ENCODE measurements at places on chromosomes 11 and 22.
A peak's percentile ranks its signal among the peaks of the same experiment; 100 is the strongest.

- no peak for DNase-seq
Observed at GRCh38 chr22:23197836-23198235, 17.5 kb downstream of the BCR start.

- no peak for DNase-seq
Observed at GRCh38 chr11:113278481-113278880, 35.9 kb upstream of the TTC12 start.

GRCh38 chr11:108586600-108586999 is 7.0 kb downstream of the EXPH5 start:
- DNase-seq, result no peak

DNA sequence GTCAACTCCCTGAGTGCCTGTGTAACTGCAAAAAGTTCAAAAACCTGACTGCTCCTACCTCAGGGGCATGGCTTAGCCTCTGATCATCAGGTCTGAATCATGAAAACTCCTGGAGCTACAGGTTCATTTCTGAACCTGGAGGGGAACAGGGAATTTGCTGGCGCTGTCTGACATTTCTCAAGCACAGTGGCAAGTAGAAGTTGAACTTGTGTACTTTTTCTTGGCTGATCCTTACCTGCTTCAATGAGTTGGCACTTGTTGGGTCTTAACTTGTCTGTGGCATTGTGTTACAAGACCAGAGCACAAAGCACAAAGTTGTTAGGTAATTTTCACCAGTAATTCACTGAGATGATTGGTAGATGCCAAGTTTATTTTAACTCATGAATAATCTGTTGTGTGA is 3.3 kb downstream of the TMEM109 start:
- DNase-seq, result no peak

- no peak for DNase-seq
Observed at GRCh38 chr11:123166071-123166559, 28.9 kb downstream of the CLMP start.

- DNase-seq, result no peak
Observed at GRCh38 chr11:56522008-56522407, 21.0 kb downstream of the OR5M11 start.

DNA sequence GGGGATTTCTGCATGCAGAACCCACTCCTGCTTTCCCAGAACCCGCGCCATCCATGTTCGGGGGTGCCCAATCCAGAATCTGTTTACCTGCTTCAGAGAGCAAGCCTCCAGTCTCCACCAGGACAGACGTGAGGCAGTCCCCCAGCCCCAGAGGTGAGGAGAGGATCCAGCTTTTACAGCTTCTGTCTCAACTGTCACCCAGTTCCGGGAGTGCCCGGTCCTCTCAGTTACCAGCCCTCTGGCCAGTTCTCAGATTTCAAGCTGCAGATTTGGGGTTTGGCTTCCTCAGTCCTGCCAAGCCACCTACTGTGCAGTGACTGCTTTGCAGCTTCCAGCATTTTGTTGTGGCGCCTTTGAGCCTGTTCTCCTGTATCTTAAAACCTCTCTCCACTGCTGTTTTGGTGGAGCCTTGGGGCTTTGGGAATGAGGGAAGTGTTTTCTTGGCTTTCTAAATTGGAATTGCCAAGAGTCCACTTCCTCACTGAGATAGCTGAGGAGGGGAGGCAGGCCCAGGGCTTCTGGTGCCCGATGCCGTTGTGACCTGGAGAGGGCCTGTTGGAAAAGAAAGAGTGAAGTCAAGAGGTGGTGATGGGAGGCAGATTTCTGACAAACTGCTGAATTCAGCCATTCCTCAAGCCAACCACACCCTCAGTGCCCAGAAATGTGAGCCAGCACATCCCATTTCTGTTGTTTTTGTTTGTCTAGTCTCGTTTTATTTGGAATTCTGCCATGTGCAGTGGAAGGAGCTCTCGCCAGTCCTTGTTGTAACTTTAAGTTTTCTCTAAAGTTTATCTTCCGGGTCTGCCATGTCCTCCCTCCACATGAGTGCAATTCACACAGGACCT is 513.4 kb downstream of the TBC1D22A start:
- no peak for DNase-seq

GRCh38 chr11:19225581-19225980 is 15.2 kb downstream of the E2F8 start:
- no peak for DNase-seq

- DNase-seq, result no peak
Observed at GRCh38 chr22:47484960-47485569, 722.6 kb downstream of the TBC1D22A start.

- no peak for DNase-seq
Observed at GRCh38 chr11:111106641-111107040, 138.9 kb upstream of the POU2AF2 start.

GRCh38 chr11:70200212-70200844 is 2.8 kb upstream of the FADD start:
- no peak for DNase-seq

- no peak for DNase-seq
Observed at GRCh38 chr11:123421589-123421988, 8.5 kb upstream of the GRAMD1B start.

- no peak for DNase-seq
Observed at GRCh38 chr22:24007253-24008021, 2.2 kb upstream of the GSTT4 start.

- no peak for DNase-seq
Observed at GRCh38 chr11:118643142-118643994, 36.0 kb downstream of the PHLDB1 start.

DNA sequence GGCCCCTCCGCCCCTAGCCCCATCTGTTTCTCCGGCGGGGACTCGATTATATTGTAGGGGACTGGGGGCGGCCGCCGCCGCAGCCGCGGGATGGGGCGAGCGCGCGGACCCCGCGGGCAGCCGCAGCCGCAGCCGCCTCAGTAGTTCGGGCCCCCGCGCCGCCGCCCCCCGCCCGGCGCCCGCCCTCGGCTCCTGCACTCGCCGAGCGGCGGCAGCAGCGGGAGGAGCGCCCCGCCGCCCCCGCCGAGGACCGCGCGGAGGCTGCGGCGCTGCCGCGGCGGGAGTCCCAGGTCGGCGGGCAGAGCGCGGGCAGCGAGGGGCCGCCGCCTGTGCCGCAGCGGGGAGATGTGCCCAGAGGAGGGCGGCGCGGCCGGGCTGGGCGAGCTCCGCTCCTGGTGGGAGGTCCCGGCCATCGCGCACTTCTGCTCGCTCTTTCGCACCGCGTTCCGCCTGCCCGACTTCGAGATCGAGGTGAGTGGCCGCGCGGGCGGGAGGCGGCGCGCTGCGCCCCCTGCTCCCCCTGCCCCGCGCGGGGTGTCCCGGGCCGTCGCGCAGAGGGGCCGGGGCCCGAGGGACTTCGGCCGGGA is at the start of gene CECR2:
Gene CECR2 (plus strand): TSS at position 22 of the 587 bp plus-strand sequence. CDS start 324 bp downstream, at position 346.
- no peak for DNase-seq

DNA sequence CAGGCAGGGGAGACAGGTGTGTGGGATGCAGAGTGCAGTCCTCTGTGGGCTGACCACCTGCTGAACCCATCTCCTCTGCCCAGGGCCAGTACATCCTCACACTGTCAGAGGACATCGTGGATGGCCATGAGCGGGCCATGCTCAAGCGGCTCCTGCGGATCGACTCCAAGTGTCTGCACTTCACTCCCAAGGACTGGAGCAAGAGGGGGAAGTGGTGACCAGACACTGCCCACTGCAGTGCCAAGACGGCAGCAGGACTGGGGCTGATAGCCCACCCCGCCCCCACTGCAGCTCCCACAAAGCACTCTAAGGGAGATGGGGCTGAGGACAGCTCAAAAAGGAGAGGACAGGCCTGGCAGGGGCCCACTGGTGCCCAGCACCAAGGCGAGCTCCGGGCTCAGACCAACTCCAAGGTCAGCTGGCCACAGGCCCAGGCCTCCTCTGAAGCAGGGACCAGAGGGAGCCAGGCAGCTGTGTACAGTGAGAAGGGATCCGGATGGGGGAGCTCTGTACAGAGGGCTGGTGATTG is 1.6 kb downstream of the RNASEH2C start:
- DNase-seq, result no peak

DNA sequence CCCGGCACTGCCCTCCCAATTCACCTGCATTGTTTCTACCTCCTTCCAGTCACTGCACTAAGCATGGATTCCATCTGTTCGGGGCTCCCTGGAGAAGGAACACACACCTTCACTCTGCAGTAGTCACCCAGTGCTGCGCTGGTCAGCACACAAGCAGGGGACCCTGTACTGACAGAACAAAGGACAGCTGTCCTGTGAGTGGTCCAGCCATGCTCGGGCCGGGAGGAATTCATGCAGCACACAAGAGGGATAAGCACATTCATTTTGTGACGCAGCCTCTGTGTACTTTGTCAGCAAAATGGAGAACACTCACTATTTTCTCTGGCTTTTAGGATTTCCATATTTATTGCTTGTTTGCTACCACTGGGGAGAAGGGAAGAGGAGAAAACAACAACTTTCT is 167.3 kb downstream of the NTM start:
- no peak for DNase-seq

GRCh38 chr11:117230286-117230961 is 1.4 kb downstream of the PCSK7 start:
- DNase-seq, result no peak

GRCh38 chr11:68581901-68582300 is 102.4 kb upstream of the GAL start:
- DNase-seq, result no peak

GRCh38 chr11:62896049-62896448 is 15.4 kb downstream of the SLC3A2 start:
- DNase-seq, result no peak

DNA sequence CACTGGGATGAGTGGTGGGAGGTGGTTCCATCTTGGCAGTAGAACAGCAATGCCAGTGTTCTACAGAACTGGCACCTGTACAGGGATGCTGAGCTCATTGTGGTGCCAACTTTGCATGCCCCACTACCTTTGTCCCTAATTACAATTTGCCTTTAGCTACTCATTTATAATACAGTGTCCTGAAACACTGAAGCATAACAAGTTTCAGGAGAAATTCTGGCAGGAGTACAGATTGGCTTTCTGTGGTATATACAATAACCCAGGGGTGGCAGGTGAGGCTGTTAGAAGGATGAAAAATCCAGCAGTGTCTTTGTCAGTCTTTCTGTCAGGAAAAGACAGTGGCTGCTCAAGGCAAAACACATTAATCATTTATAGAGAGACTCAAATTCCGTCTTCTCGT is 240.3 kb downstream of the FAM76B start:
- DNase-seq, result no peak

DNA sequence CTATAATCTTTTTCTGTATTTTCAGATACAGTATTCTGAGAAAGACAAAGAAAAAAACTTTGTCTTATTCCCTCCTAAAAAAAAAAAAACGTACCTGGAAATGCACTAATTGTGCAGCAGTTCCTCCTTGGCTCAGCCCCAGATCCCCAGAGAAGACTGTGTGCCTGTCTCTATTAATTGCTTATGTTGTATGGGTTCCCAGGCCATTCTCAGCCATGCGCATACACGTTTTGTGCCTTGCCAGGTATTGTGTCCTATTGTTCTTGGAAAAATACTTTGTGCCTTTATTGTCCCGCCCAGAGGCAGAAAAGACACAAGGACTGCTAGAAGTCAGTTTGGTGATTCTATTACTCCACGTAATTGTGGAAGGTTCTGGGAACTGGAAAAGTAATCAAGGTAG is 91.2 kb downstream of the PIWIL4 start:
- DNase-seq, result no peak

GRCh38 chr22:30941363-30941740 is 27.2 kb downstream of the MORC2 start:
- DNase-seq, result no peak

DNA sequence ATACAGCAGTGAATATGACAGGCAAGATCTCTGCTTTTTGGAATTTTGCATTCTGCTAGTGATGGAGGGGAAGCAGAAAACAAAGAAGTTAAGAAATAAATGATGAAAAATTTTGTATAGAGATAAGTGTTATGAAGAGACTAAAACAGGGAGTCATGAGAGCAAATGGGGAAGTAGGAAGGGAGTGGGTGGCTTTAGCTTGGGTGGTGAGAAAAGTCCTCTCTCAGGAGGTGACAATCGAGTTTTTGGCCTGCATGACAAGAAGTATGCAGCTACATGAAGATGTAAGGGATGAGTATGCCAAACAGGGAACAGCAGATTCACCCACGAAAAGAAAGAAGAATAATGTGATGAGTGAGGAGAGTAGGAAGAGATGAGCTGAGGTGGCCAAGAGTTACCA is 80.7 kb upstream of the MPPED2 start:
- no peak for DNase-seq

GRCh38 chr11:134032043-134032442 is 36.8 kb upstream of the JAM3 start:
- no peak for DNase-seq

GRCh38 chr11:65554057-65554818 is 3.9 kb downstream of the LTBP3 start:
- DNase-seq, result no peak

DNA sequence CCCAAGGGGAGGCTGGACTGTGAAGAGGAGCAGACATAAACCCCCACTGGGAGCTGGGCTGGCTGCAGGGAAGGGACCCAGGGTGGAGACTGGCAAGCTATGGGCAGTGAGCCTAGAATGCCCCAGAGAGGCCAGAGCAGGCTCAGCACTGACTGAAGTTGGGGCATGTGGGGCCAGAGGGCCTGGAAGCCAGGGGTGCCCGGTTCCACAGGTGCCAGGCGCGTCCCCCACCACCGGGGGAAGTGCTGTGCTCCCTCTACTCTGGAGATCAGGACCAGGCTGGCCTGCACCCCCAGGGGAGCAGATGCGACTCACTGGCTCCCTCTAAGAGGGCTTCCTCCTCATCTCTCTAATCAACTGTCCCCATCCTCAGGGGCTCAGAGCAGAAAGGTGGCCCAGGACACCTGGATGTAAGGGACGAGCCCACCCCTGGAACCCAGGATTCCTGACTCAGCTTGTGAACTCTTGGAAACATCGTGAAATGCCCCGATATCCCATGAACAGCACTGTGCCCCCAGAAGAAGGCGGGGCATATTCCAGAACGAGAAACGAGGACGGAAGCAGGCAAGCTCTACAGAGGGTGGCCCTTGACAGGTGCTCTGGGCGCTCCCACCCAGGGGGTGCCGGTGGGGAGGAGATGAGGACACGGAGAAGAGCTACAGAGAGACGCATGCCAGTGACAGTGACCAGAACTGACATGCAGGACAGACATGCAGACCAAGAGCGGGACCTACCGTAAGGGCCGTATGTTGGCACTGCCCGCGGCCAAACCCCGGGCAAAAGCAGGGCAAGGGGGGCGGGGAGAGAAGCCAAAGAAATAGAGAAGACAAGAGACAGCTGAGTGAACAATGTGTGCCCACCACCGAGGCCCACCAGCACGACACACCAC is 20.4 kb downstream of the MAFF start:
- no peak for DNase-seq

- DNase-seq, result peak; percentile 7
Observed at GRCh38 chr22:27885977-27886842, 32.8 kb downstream of the PITPNB start.

GRCh38 chr22:42676059-42676607 is 26.9 kb upstream of the CYB5R3 start:
- DNase-seq, result no peak

All from activated T-helper 9 cell treated with anti-CD3 and anti-CD28 coated beads, Interleukin-2, amount 50 U/mL, for 16 hours (primary cell).